ENCODE measurements at places on chromosomes 1 and 21. TPM values are rescaled to one million over a fixed set of nuclear protein-coding genes. Genes with fewer than 3 reads are reported as not detected.

The HRNR gene
- under 0.01 TPM for total RNA-seq

The PLPPR5 gene
- total RNA-seq = not detected

The AJAP1 gene
- total RNA-seq = 1.7 TPM

The ADCY10 gene
- under 0.01 TPM for total RNA-seq

The TMIGD3 gene
- not detected for total RNA-seq

The UBE2U gene
- not detected for total RNA-seq

The RPAP2 gene
- 23.6 TPM for total RNA-seq

The CYP4Z1 gene
- 0.07 TPM for total RNA-seq

The ACKR1 gene
- total RNA-seq = not detected

The CFAP74 gene
- total RNA-seq = 0.07 TPM

The LAMC2 gene
- total RNA-seq = 1,196 TPM

The SYPL2 gene
- not detected for total RNA-seq

The FCMR gene
- total RNA-seq = 0.36 TPM

The FCRL6 gene
- not detected for total RNA-seq

The DPYD gene
- 1.0 TPM for total RNA-seq

The DNASE2B gene
- total RNA-seq = not detected

The DCLRE1B gene
- 1.0 TPM for total RNA-seq

The CHI3L2 gene
- total RNA-seq = under 0.01 TPM

The IGSF3 gene
- total RNA-seq = 50.2 TPM

The FCRL4 gene
- not detected for total RNA-seq

The KCNA2 gene
- total RNA-seq = under 0.01 TPM

The KCNJ15 gene
- total RNA-seq = 11.6 TPM

The CD101 gene
- 1.8 TPM for total RNA-seq

The EFNA3 gene
- total RNA-seq = 8.4 TPM

The HSD17B7 gene
- 19.4 TPM for total RNA-seq

The SV2A gene
- total RNA-seq = 0.36 TPM

The SAMD13 gene
- 0.85 TPM for total RNA-seq

The HPDL gene
- total RNA-seq = 0.50 TPM

The SLC35F3 gene
- total RNA-seq = 1.6 TPM

The KRTAP12-2 gene
- total RNA-seq = not detected

The VTCN1 gene
- total RNA-seq = 12.9 TPM

The PEAR1 gene
- 3.5 TPM for total RNA-seq

The TCEA3 gene
- 2.1 TPM for total RNA-seq

Measured in nasal cavity respiratory epithelium epithelial cell of viscerocranial mucosa (primary cell).